ENCODE measurements at places on chromosomes 5 and 9. TPM values are rescaled to one million over a fixed set of nuclear protein-coding genes. Genes with fewer than 3 reads are reported as not detected.

GRCh38 chr5:157926977-157927376 is 68.0 kb upstream of the CLINT1 start:
- no peak for ATAC-seq

GRCh38 chr9:91658513-91659105 is 235.0 kb upstream of the NFIL3 start:
- no peak for ATAC-seq

- peak; percentile 52 for ATAC-seq
Measured at GRCh38 chr9:5767968-5768932, 64.7 kb downstream of the ERMP1 start.

- no peak for ATAC-seq
Measured at GRCh38 chr5:1032011-1032410, 23.4 kb downstream of the NKD2 start.

DNA sequence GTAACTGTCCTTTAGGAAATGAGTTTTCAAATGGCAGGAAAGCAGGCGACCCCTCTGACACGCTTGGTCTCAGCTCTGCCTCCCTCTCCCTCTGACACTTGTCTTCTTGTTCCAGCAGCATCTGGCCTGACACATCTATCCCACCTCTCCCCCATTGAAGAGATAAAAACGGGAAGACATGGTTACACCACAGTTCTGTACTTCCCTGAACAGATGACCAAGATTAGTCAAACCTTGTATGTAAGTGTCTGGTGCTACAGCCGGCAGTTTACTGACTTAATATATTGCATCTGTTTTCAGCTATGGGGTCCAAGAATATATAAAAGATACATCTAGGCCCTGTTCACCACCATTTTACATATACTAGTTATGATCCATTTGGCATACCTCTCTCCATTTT is 29.6 kb upstream of the MLLT3 start:
- no peak for ATAC-seq

DNA sequence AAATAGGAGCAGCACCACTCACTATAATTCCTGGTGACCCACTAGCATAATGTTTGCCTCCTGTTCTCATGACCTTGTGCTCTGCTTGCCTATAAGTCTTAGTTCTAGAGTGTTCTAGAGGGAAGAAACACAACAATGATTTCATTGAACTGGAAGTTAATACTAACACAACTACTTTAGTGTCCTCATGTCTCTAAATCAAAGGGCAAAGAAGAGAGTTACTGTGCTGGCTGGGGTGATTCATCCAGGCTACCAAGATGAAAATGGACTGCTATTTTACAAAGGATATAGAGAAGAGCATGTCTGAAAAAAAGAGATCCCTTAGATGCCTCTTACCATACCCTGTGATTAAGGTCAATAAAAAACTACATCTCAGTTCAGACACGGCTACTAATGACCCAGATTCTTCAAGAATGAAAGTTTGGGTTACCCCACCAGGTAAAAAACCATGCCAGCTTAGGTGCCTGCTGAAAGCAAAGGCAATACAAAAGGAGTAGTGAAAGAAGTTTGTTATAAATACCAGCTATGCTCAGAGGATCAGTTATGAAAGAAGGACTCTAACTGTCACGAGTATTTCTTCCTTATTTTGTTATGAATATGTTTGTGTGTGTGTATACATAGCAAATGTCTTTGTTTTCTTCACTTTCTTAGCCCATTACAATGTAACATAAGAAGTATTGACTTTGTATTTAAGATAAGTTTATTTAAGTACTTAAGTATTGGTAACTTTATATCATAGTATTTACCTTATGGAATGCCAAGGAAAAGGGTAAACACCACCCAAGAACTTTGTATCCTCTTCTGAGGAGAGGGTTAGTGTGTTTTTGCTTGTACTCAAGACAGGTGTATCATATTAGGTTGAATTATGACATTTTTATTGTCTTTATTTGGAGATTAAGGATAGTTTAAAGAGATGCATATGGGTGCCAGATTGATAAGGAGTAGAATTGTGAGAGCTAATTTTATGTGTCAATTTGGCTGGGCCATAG is 314.1 kb upstream of the PTGER4 start:
- ATAC-seq, result no peak

- no peak for ATAC-seq
Measured at GRCh38 chr9:71690063-71690688, 78.1 kb downstream of the CEMIP2 start.

DNA sequence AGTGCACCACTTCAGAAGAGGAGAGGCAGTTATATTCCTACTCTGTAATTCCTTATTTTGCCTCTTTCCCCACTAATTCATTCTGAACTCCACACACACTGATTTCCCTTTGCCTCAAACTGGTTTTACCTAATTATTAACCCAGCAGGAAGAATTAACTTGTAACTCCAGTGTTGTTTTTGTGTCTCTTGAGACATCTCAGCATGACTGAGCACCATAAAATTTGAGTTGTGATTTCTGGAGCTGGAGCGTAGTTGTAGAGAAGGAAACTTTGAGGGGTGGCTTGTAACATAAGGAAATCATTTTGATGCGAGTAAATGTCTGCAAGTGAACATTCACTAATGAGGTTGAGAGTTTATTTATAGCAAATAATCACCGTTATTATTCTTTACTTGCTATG is 265.2 kb downstream of the TMEM38B start:
- no peak for ATAC-seq

- peak; percentile 63 for ATAC-seq
Measured at GRCh38 chr5:101206534-101206933, 303.5 kb upstream of the ST8SIA4 start.

DNA sequence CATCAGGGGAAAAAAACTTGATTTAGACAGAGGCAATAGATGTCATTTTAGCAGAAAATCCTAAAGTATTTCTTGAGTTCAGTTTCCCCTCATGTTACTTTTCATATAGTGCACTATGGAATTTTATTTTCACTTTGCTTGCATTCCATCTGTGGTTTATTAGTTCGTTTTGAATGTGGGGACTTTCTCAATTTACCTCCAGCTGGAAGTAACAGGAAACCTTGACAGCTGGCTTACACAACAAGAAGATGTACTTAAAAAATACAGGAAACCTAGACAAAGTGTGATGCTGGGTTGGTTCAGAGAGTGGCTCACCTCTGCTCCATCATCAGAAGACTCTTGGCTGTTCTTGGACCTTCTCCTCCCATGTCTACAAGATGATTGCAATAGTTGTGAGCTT is 567.0 kb downstream of the CETN3 start:
- no peak for ATAC-seq

DNA sequence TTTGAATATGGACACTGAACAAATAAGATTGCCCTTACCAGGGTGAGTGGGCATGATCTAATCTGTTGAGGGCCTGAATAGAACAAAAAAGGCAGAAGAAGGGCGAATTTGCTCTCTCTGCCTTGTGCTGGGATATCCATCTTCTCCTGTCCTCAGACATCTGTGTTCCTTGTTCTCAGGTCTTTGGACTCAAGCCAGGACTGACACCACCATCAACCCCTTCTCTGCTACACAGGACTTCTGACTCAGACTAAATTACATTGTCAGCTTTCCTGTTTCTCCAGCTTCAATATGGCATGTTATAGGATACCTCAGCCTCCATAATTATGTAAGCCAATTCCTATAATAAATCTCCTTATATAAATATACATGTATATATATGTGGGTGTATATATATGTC is 40.8 kb upstream of the SLCO6A1 start:
- no peak for ATAC-seq

DNA sequence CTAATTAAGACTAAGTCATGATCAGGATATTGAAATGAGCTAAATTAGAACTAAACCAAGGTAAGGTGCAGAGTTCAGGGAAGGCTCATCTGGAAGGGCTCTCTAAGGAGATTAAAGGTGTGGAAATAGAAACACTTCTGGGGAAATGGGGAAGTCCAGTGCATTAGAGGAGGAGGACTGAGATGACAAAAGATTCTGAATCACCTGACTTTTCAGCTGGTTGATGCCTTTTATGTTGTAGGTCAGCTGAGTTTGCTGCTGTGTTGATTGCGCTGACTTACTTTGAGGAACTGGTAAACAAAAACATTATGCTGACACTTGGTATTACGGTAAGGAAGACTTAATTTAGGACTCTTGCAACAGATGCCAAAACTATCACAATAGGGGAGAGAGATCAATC is 23.8 kb downstream of the IFNA5 start:
- ATAC-seq, result no peak

- ATAC-seq, result no peak
Measured at GRCh38 chr5:82068723-82069122, 96.9 kb downstream of the ATG10 start.

DNA sequence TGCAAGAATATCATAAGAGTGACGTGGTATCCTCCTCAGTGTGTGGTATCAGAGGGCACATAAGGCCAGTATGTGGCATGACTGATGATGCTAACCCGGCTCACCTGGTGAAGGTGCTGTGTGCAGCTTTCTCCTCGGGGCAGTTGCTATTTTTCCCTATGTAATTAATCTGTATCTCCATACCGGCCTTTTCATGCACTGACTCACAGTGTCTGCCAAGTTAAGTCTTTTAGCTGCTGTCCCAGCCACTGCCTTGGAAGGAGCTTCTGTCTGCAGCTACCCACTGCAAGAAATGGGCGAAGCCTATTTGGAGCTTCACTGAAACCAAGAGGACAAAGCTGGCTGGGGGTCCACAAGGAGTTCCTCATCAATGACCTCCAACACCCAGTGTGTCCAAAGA is 46.0 kb downstream of the NXNL2 start:
- no peak for ATAC-seq

- no peak for ATAC-seq
Measured at GRCh38 chr9:69583645-69584234, 88.4 kb downstream of the APBA1 start.

GRCh38 chr9:137069508-137070091 is 757 bp downstream of the SAPCD2 start:
- ATAC-seq, result no peak

DNA sequence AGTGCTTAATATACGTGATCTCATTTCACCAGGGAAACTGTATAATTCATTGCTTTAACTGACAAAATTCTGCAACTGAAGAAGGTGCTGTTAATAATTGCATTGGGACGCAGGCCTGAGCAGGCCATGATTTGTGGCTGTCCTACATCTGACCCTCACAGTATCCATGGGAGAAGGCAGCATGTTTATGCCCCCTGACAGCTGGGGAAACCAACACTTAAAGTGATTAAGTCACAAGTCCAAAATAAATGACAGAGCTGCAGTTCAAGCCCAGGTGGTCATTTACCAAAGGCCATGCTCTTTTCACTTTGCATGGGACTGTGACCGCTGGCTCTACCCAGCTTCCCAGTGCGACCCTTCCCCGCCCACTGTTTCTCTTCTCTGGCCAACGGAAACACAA is 30.5 kb upstream of the KCNMB1 start:
- no peak for ATAC-seq

- ATAC-seq, result no peak
Measured at GRCh38 chr5:94802450-94802849, 184.0 kb downstream of the SLF1 start.

- no peak for ATAC-seq
Measured at GRCh38 chr5:109080896-109081295, 328.9 kb downstream of the PJA2 start.

DNA sequence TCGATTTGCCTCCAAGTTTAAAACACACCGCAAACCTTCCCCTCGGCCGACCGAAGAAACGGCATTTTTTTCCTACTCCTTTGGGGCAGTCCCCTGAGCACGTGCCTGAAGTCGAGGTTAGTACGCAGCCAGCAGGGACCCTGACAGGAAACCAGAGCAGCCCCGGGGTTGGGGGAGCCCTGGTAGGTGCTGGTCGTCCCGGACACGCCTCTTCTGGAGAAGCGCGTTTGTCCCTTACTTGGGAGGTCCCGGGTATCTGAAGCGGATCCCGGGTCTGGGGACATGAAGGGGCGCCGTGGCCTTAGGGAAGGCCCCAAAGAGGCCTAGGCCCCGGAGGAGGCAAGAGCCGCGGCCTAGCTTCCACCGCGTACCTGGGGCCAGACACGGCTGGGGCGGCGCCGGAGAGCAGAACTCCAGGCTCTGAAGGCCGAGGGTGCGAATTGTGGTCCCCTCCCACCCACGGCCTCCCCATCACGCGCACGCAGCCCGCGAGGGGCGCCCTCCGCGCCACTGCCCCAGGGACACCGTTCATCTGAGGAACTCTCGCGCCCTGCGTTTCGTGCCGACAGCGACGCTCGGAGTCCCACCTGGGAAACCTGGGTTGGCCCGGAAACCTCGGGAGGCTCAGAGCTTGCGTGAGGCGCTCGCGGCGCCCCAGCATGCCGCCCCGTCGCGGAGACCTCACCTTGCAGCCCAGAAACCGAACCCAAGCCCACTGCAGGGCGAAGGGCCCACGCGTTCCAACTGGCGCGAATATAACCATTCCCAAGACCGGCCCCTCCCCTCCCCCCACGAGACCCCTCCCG is 10.4 kb downstream of the OTP start:
- no peak for ATAC-seq

DNA sequence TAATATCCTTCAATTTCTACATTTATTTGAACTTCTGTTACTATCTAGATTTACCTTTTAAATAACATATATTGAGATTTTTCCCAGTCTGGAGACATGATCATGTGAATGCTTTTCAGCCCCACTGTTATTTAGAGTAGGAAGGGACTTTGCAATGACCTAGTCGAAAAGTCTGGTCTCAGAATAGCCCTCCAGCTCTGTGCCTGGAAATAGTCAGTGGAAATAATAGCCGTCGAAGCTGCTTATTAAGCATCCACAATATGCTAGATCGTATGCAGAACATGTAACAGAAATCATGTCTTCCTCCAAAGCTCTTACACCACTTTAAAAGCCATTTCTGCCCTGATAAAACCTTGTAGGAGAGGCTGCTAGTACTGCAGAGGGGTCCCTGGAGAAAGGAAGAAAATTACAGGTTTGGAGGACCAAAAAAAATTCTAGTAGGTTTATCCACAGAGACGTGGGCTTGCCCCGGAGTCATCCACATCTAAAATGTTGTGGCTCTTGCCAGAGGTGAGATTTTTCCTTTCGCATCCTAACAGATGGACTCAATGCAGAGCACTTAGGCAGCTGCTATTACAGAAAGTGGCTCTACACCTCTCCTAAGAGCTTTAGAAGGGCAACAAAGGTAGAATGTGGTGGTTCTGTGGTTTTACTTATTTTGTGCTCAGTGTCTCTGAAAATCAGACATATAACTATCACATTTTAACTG is 2.5 kb upstream of the FGF1 start:
- no peak for ATAC-seq

GRCh38 chr5:174490728-174491127 is 233.7 kb upstream of the MSX2 start:
- no peak for ATAC-seq

KCNV2 gene
- total RNA-seq, result not detected

EHMT1 gene
- total RNA-seq, result 48.0 TPM

IFNW1 gene
- not detected for total RNA-seq

PDZD2 gene
- total RNA-seq, result 20.8 TPM

IFNA2 gene
- not detected for total RNA-seq

SHC3 gene
- 1.4 TPM for total RNA-seq

GABRA6 gene
- total RNA-seq, result not detected

LCP2 gene
- 3.0 TPM for total RNA-seq

GPR21 gene
- total RNA-seq, result 0.76 TPM

ASS1 gene
- total RNA-seq, result 101 TPM

PCDHB13 gene
- 3.4 TPM for total RNA-seq

SH3RF2 gene
- 49.8 TPM for total RNA-seq

KCNN2 gene
- 0.36 TPM for total RNA-seq

CREB3 gene
- total RNA-seq, result 15.1 TPM

MEIKIN gene
- total RNA-seq, result not detected

RXRA gene
- 52.4 TPM for total RNA-seq

FAM221B gene
- not detected for total RNA-seq
